ENCODE measurements at places on chromosomes 6 and 20.
A peak's percentile ranks its signal among the peaks of the same experiment; 100 is the strongest.

DNA sequence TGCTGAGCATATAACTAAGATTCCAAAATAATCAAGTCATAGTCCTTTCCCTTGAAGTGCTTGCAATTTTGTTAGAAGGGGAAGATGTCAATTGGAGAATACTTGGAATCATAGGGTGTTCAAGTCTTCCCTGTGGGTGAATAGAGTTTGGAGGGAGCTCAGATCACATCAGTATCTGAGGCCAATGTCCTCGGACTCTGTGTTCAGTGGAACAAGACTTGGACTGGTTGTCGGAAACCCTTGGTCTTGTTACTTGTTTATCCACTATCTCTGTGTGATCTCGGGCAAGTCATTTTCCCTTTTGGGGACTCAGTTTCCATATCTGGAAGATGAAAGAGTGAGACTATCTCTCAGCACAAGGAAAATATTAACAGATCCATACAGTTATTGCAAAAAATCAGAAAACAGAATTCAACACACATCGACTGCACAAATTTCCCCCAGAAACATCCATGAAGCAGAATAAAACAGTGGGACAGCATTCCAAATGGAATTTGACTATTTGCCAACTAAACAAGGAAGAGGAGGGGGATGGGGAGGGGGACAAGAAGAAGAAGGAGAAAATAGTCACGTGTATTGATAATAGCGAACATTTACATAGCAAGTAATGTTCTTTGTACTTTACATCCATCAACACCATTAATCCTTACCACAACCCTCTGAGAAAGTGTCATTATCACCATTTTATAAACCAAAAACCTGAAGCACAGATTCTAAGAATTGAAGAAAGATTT, 3.9 kb upstream of the EDEM2 start:
- no peak for DNase-seq

DNA sequence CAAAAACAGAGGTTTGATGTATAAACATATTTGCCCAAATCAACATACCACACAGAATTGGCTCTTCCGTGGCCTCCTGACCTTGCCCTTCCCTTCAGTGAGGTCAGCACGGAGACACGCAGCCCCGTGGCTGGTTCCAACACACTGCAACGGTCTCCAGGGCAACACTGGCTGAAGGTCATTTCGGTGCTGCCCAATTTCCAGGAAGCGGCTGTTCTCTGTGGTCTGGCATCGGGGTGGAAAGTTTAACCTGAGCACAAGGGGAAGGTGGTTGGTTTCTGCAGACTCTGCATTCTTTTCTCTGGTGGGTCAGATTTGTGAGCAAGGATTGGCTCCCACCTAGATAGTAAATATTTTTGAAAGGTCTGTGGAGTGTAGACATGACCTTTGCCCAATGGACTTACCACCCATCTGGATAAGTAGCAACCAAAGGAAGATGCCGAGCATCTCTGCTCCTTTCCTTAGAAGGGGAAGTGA, 177.6 kb upstream of the PHACTR1 start:
- DNase-seq, result no peak

GRCh38 chr20:16848061-16848460, 99.9 kb downstream of the OTOR start:
- DNase-seq, result peak; percentile 13

GRCh38 chr6:2363211-2363610, 117.8 kb upstream of the GMDS start:
- DNase-seq, result no peak

- DNase-seq, result no peak
These were observed 168.9 kb downstream of the FRK start for GRCh38 chr6:115891750-115892149.

DNA sequence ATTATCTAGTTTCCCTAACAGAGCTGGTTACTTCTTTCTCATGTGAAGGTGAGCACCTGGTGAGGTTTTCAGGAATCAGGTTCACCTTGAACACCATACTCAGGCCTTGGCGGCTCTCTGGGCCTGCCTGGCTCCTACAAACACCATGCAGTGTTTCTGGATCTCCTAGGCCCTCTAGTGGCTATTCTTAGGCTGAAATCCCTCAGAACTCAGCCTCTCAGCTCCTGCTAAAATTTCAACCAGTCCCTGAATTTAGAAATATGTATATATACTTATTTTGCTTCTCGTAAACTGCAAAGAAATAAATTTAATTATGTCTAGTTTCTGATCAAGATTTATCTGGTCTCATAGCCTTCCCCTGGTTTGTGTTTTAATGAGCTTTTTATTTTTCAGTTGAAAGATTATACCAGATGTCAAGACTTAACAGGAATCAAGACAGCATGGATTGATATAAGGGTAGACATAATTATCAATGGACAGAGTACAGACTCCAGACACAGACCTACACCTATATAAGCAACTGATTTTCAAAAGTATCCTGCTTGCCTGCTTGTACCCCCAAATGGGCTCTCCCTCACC, 55.9 kb downstream of the ANKEF1 start:
- peak; percentile 67 for DNase-seq

DNA sequence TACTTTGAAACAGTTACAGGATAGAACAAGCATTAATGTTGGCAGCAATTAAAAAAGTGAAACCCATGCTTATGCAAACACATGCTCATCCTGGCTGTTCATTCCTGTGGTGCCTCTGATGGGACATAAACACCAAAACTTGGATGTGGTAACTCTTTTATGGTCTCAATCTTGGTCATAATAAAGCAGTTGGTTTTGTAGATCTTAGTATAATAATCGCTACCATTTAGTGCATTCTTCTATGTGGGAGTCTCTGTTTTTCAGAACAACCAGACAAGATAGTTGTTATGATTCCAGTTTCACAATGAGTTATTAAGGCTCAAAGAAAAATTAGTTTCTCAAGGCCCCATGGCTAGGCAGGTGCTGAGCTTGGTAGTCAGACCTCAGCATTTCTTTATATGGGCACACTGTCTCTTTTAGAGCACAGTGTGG, 184.0 kb downstream of the UTRN start:
- DNase-seq, result no peak

DNA sequence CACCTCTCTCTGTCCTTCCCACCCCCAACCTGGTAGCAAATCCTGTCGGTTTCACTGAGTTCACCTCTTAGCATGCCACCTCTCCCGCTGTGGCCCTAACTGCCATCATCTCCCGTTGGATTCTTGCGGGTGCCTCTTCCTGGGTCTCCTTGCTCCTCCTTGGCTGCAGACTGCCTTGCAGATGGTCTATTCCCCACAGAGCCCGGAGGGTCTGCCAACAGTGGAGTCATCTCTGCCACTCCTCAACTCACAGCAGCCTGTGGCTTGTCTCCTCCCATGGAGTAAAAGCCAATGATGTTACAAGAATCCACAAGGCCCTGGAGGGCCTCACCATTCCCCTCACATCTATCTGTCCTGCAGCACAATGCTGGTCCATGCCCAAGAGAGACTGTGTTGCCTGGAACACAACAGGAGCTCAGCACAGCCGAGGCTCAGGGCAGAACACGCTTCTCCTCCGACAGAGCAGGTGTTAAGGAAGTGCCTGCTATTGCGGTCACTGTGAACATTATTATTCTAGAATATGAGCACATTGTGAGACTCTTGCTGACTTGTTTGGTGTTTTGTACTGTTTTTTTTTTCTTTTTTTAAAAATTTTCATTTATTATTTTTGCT, 241.8 kb upstream of the SULF2 start:
- no peak for DNase-seq

DNA sequence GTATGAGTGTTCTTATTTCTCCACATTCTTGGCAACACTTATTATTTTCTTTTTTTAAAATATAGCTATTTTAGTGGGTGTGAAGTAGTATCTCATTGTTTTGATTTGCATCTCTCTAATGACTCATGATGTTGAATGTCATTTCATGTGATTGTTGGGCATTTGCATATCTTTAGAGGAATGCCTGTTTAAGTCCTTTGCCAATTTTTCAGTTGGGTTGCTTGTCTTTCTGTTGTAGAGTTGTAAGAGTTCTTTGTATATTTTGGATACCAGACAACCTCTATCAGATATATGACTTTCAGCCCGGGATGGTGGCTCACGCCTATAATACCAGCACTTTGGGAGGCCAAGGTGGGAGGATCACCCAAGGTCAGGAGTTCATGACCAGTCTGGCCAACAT, 5.1 kb upstream of the POPDC3 start:
- DNase-seq, result peak; percentile 27

GRCh38 chr6:62614442-62614841, 328.4 kb upstream of the KHDRBS2 start:
- no peak for DNase-seq
